ENCODE measurements at places on chromosomes 13 and 19.

- no peak for DNase-seq
These were observed 38.2 kb downstream of the NFIC start for GRCh38 chr19:3404324-3405260.

DNA sequence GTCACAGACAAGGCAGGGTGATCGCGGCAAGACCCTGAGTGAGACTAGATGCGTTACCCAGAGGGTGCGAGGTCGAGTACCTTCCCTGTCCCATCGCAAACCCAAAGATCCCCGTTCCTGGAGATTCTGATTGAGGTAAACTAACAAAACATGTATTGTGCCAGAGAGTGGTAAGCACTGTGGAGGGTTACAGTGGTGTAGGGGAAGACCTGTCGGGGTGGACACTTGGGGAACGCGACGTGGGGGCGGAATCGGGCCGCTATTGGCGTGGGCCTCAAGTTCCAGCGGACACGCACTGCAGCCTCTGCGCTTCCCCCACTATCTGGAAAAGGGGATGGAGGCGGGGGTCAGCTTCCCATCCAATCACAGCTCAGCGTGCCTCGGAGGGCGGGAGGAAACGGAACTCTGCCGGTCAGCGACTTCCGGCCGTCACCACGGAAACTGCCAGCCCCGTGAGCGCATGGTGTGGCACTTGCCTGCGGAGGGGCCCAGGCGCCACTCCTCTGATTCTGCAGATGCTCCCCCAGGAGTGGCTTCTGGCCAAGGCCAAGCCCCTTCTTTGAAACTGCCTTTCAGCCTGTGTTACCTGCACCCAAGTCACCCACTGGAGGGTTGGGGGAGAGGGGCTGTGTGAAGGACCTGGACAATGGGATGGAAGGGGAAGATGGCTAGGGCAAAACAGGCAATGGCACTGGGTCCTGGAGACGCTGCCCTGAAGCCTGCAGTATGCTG is 1.0 kb upstream of the UBE2M start:
- no peak for DNase-seq

DNA sequence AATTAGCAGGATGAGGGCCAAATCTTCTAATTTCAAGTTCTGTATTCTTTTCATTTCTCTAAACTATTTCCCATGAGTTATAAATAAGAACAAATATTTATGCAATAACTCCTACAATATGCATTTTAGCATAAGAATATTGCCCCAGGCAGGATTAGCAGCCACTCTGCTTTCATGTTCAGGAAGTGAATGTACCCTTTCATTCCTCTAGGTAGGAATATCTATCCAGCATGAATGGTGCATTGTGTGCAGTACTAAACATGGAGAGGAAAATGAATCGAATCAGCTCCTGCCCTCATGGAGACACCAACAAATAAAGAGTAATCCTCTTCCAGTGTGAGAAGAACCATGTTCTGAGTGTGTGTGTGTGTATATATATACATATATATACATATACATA is 41.0 kb downstream of the LHFPL6 start:
- no peak for DNase-seq

DNA sequence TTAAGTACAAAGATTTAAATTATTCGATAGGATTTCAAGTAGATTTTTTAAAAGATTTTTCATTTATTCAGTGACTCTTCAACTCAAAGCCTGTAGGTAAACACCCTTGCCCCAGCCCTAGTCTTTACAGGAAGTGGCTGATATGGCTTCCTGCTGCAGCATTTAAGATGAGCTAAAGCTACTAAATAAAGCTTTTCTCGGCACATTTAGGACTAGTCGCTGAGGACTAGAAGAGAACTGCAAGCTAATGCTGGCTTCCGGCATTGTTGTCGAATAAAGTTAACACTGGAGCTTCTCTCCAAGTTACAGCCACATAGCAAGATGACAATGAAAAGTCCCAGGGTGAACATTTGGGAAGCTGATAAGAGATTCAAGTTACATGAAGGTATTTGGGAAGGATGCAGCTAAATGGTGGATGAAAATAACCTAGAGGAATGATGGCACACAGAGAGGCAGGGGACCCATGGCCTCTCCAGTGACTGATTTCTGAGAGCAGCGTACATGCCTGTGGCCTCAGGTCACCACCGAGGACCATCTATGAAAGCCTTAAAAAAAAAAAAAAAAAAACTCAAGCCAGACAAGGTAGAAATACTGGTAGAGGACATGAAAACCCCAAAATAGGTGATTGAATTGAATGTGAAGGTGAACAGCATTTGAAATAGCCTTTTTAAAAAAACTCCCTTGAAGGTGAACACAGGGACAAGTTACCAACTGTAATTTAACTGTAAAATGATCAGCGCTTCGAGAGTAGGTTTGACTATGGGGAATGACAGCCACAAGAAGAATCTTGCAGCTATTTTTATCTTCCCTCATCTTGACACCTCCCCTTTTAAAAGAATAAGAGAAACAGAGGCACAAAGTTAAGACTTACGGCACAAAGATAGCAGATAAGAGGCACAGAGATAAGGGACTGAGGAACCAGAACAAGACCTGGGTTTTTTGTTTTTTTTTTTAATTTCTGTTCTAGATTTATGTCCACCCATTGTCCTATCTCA is 155.4 kb downstream of the DCT start:
- no peak for DNase-seq

DNA sequence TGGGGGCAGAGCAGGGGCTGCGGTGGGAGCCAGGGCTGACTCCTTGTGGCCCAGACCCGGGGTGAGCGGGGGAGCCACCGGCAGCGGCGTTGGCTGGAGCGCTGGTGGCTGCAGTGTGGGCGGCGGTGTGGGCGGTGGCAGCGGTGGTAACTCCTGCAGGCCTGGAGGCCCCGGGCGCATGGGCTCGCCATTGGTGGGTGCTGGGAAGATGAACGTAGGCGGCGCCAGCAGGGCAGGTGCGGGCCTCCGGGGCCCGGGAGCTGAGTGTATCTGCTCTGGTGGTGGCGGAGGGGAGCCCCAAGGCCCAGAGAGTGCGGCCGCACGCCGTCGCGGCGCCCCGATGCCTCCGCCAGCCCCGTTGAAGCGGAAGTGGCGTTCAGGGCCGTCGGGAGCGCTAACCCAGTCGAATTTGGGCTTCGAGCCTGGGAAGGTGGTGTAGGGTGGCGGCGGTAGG is 2.0 kb downstream of the GGN start:
- DNase-seq: no peak

DNA sequence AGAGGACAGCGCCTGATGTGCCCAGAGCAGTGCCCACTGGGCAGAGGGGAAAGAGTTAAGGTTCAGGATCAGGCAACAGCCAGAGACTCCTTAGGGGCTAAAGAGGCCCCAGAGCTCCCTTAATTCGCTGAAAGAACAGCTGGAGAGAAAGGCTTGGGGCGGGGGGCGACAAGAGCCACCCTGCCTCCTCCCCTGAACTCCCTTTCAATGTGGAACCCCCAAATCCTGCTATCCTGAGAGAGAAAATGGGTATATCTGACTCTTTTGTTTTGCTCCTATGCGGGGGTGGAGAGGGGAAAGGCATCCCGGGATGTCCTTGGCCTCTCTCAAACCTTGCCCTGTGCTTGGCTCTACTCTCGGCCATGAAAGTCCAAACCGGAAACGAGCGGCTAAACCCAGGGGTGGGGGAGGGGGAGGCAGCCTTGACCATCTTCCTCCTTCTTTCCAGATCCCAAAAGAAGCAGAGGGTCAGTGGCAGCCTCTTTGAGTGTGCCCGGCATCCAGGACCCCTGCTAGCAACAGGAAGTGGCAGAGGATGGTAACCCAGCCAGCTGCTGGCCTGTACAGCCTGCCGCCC is 4.7 kb downstream of the PRKACA start:
- no peak for DNase-seq

DNA sequence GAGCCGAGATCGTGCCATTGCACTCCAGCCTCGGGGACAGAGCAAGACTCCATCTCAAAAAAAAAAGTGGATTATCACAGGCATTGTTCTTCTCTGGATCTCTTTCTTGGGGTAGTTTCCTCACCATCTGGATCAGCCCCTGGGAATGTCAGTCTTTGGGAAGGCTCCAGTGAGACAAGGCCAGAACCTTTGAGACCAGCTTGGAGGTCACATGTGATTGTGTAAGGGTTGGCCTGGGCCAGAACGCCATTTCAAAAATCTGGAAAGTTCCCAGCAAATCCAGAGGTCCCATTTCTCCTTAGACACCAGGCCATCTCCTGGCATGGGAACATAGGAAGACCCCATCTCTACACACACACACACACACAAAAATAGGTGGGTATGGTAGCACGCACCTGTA is 14.2 kb upstream of the ANGPTL8 start:
- no peak for DNase-seq

Measured in activated T-helper 1 cell treated with anti-CD3 and anti-CD28 coated beads, Interleukin-2, amount 50 U/mL, for 16 hours (primary cell).